ENCODE measurements at places on chromosomes 1 and 21.

DNA sequence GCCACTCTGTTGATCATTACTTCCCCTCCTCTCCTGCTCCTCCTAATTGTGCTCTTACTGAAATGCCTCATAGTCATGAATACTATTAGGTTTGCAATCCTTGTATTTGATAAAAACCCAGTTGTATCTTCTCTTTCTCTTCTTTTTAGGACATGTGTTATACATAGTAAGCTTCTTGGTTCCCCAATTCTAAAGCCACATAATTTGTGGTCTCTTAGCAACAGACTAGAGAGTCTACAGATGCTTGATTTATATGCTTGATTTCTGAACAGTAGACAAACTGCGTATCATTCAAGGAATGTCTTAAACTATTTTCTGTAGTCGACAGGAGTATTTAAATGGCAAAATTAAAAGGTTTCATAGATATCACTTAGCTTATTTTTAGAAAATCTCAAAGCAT, 1598.9 kb downstream of the PLA2G4A start:
- no peak for DNase-seq

- DNase-seq: no peak
Observed at GRCh38 chr1:186531561-186532165, 70.7 kb upstream of the PDC start.

DNA sequence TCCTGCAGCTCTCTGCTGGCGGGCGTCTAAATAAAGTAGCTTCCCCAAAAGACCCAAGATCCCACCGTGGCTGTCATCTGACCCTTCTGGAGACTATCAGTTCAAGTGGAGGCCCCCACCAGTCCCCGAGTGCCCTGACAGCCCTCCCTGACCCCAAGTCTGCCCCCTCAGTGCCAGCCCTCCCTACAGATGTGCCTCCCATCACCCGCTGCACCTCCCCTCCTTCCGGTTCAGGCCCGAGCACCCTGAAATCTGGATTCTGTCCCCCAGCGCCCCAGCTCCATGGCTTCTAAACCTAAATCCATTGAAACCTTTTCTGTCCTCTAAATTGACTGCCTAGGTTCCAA, 595 bp downstream of the IL10RB start:
- DNase-seq: no peak

DNA sequence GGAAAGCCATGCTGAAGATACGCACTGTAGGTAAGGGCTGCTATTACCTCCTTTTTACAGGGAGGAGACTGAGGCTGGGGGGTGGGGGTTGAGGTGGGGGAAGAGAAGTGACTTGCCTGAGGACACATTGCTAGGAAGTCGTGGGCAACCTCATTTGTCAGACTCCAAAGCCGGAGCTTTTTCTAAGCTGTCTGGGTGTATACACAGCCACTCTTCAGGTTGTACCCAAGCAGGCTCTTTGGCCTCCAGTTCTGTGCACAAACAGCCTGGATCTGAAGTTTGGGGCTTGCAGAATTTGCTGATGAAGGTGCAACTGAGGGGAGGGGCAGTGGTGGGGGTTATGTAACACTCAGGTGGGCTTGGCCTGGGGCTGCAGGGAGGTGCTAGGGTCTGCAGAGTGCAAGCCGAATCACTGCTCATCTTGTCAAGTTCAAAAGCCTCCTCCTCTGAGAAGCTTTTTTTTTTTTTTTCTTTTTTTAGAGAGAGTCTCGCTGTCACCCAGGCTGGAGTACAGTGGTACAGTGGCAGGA, 16.9 kb downstream of the TINAGL1 start:
- DNase-seq: no peak

DNA sequence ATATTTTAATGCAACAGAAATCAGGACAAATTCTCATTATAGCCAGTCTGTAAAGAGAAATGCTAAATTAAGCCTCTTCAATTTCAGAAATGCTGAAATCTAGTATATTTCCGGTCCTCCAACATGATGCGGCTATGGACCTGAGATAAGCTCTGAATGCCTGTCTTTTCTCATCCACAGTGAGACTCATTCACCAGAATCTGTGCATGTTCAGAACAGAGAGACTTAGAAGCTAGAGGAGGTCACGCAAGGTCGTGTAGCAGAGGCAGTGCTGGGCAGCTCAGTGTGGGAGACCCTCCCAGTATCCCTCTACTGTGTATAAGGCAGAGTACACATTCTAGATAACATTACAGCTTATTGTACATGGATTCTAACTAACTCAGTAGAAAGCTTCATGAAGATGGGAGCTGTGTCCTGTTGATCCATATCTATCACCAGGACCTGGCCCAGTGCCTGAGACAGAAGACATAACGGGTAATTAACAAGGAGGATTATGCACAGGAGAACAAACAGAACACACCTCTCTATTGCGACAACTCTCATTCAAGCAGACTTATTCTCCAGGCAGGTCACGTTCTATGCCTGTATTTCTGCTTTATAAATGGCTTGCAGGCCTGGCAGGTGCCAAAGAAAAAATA, 97.0 kb upstream of the COA6 start:
- DNase-seq: no peak

DNA sequence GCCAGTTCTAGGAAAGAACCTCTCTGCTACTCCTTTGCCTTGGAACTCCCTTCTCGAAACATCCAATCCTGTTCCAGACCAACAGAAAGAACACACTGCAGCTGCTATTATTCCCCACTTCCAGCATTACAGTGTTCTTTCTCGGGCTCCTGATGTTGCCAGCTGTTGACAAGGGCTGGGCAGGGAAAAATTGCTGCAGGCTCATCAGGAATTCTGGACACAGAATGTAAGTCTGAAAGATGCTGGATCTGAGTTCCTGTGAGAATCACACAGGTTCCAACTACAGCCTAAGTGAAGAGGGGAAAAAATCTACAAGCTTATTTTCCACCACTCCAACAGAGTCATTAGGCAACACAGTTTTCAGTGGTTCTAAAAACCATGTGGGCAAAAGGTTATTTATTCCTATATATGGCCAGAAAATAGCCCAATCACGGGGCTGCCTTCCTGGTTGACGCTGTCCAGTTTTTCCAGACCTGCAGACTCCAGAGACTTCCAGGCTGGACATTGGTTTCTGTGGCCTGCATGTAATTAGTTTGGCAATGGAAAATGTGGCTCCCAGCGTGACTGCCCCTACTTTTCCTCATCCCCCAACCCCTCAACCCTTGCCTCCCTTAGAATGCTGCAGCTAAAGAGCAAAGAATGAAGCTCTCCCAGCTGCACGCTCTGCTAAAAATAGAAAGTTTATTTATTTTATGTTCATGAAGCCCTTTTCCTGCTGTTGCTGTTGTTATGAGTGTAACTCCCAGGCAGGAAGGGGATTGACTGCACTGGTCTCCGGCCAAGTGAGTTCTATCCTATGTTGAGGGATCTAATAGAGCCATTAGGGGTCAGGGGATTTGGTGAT, 8.3 kb upstream of the KIAA0040 start:
- no peak for DNase-seq

GRCh38 chr1:18175530-18176377, 68.2 kb downstream of the IGSF21 start:
- no peak for DNase-seq

GRCh38 chr1:67159233-67159632, 7.0 kb upstream of the IL23R start:
- no peak for DNase-seq

DNA sequence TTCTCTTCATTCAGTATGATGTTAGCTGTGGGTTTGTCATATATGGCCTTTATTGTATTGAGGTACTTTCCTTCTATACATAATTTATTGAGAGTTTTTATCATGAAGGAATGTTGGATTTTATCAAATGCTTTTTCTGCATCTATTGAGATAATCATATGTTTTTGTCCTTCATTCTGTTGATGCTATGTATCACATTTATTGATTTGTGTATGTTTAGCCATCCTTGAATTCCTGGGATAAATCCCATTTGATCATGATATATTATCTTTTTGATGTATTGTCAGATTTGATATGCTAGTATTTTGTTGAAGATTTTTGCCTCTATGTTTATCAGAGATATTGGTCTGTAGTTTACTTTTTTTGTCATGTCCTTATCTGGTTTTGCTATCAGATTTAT, 20.9 kb upstream of the GPR161 start:
- DNase-seq: no peak

DNA sequence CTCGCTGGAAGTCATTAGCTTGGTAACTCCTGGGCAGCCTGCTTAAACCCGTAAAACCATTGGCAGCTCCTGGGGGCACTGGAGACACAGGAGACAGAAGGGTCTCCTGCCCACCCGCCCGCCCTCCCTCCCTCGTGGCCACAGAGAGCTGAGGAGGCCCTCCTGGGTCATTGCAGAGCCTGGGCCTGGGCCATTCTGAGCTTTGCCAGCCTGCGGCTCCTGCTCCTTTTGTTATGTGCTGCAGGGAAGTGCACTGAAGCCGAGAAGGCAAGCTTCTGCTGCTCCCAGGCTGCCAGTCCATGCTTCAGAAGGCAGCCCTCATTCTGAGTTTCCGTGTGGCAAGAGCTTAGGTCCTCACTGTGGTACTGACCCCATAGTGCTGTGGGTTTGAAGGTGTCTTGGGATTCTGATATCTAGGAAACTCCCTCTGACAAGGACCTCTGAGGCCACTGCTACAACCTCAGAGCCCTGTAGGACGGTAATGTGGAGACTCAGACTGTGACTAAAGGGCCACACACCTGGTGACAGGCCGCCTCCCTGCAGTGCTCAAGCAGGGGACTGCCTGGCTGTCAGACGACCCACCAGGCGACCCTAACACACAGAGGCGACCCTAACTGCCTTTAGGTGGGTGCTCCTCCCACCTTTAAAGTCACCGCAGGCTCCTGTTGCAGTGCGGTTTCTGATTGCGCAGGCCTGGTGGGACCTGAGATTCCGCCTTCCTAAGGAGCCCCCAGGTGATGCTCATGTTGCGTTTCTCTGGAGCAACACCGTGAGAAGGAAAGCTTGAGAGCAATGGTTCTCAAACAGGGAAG, 118.7 kb downstream of the IER5 start:
- no peak for DNase-seq

DNA sequence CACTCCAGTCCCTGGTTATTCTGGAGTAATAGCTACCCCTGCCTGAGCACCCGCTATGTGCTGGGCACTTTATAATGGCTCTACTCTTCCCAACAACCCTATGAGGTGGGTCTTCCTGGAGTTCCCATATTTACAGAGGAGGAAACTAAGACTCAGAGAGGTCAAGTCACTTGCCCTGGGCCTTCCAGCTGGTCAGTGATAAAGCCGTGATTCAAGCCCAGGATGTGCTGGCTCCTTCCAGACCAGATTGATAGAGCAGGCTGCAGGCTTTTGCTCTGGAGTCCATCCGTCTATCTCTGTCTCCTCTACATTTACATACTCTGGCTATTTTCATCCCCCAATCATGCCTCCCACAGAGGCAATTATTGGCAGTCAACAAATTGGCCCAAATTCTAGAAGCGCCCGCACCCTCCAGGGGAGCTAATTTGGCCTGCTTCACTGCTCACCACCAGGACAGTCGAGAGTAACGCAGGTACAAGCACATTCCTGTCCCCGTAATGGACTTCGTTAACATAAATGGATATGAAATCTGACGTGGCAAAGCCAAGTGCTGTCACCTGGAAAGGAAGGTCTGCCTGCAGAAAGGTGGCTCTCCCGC, 39.8 kb upstream of the SELENON start:
- no peak for DNase-seq

DNA sequence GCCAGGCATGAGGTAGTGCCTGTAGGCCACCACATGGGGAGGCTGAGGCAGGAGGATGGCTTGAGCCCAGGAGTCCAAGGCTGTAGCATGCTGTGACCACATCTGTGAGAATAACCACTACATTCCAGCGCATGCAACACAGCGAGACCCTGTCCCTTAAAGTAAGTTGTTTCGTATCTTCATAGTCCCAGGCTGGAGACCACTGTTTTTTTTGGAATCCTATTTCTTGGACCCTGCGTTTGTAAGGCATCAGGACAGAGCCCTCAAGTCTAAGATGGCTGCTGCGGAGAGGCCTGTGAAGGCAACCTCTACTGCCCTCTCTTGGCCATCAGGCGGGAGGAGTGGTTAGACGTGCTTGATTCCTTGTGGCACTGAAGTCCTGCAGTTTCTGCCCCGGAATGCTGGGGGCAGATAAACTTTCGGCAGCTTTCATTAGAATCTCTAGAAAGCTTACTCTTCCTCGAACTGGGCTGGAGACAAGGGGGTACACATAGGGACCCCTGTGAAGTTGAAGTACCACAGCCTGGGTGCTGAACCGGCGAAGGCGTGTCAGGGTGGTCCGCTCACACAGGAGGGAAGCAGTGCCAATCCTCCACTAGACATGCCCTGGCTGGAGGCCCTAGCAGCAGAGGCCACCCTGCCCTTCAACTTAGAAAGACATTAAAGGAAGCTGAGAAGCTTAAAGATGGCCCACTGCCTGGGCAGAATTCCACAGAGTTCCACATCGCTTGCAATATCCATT, 36.6 kb downstream of the RABIF start:
- no peak for DNase-seq

GRCh38 chr1:235741294-235741693, 91.7 kb upstream of the GNG4 start:
- DNase-seq: no peak

GRCh38 chr1:155847823-155848529, 9.0 kb downstream of the GON4L start:
- no peak for DNase-seq

DNA sequence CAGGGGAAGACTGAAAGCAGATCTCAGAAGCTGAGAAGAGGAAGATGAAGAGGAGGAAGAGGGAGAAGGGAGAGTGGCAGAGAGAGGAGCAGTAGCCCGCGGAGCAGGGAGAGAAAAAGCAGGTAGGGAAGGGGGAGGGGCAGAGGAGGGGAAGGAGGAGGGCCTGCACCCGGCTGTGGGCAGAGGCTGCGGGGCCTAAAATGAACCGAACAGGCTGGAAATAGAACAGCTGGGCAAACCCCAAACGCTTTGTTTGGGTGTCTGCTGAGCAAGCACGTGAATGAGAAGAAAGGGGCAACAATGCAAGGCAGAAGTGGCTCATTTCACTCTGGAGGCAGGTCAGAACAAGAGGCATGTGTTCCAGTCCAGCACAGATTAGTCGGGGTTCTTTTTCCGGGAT, 33.5 kb downstream of the KCNC4 start:
- DNase-seq: no peak

DNA sequence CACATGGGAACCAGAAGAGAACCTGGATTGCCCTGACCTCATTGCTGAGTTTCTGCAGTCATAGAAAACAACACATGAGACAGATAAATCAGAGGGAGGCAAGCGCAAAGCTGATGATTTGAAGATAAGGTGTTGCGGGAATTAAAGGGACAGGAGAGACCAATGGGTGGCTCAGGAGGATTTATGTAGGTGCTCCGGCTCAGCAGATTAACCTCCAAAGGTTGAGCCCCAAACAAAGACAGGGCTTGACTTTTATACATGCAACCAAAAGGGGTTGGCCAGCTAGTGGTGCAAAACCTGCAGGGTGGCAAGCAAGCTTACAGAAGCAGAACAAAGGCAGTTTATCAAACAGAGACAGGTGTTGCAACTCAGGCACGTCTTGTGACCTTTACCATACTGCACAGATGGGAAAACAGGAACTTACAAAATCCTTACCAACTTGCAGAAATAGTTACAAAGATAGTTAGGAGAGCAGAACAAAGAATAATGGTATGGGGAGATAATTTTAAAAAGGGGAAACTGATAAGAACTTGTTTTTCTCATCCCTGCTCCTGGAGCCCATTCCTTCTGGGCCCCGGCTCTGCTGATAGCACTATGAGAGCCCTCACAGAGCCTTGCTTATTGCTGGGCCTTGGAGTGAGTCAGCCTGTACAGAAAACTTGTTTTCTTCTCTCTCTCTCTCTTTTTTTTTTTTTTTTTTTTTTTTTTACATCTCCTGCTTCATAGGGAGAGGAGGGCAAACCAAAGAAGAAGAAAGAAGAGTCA, 93.6 kb downstream of the SNRPE start:
- no peak for DNase-seq

Data from esophagus squamous epithelium (tissue), 5 donors.